ENCODE measurements at places on chromosomes 2 and 18.

GRCh38 chr18:31042084-31042405 is 497 bp downstream of the DSC3 start:
- no peak for DNase-seq

DNA sequence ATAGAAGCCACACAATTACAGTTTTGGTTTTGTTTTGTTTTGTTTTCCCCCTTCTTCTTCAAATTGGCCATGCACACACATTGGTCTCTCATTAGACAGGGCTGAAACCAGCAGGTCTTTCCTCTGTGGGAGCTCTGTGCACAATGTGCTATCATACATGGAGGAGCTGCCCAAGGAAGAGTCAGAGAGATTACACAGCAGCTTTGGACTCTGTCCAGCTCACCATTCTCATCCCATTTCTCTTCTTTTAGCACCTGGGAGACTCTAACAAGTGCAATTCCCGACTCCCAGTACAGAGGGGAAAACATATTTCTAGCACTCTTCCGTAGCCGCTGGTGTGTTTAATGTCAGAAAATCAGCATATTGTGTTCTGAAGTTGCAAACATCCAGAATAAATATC is 29.4 kb downstream of the POU3F3 start:
- DNase-seq, result no peak

GRCh38 chr2:99636144-99637034 is 146.6 kb upstream of the REV1 start:
- no peak for DNase-seq

GRCh38 chr2:118133916-118134315 is 45.6 kb downstream of the INSIG2 start:
- no peak for DNase-seq

- DNase-seq, result no peak
Observed at GRCh38 chr18:70288851-70289328, at the start of gene SOCS6. SOCS6 (plus strand) TSS chr18:70289045; CDS start chr18:70324669, 35,624 bp downstream.

GRCh38 chr2:144477957-144478311 is 42.0 kb downstream of the ZEB2 start:
- DNase-seq, result no peak

DNA sequence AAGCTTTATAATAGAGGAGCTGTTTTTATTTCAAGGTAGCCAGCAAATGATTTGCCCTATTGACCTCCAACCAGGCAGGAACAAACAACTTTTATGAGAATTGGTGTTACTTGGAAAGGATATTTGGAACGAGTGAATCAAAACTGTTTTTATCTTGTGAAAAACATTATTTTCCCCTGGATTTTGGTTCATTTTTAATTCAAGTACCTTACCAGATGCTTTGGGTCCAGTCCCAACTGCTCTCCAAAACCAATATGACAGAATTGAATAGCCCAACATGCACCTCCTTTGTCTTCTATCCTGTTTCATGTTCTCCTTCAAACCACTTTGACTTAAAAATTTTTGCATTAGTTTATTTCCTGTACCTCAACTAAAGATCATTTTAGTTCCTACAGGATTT is 178.6 kb upstream of the RBMS1 start:
- no peak for DNase-seq

- no peak for DNase-seq
Observed at GRCh38 chr2:71620116-71620515, 166.8 kb downstream of the DYSF start.

GRCh38 chr2:133231264-133231663 is 337.0 kb downstream of the NCKAP5 start:
- DNase-seq, result no peak

- DNase-seq, result no peak
Observed at GRCh38 chr2:210606001-210606400, 49.6 kb downstream of the CPS1 start.

GRCh38 chr2:14831458-14831857 is 198.9 kb downstream of the LRATD1 start:
- no peak for DNase-seq

DNA sequence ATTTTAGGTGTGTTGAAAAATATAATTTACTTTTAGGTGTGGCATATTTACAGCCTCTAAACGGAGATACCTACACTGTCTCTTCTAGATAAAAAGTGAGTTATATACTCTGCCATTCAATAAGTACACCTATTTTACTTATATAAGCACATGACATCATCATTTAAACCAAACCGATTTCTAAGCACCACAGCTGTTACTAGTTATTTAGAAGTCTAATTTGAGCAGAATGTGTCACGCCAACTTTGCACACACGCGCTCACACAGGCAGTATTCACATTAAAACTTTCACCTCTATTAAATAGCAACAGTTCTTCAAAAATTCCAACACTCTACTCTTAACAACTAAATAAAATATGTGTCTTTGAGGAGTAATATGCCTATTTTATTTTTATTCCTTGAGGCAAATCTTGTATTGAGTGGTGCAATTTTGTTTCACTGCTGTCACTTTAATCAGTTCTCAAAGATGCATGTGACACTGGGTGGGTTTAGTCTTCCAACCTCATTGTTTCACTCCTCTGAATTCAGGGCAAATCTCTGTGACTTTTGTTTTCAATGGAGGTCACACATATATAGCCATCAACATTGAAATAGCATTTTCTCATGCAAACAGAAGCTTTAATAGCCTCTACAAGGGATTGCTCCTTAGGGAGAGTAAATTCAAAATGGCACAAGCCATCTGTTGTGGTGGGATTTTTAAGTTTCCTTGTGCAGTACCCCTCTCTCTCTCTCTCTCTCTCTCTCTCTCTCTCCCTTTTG is 721.0 kb downstream of the PLCL1 start:
- no peak for DNase-seq

GRCh38 chr18:36737316-36737715 is 91.5 kb downstream of the TPGS2 start:
- DNase-seq, result no peak

DNA sequence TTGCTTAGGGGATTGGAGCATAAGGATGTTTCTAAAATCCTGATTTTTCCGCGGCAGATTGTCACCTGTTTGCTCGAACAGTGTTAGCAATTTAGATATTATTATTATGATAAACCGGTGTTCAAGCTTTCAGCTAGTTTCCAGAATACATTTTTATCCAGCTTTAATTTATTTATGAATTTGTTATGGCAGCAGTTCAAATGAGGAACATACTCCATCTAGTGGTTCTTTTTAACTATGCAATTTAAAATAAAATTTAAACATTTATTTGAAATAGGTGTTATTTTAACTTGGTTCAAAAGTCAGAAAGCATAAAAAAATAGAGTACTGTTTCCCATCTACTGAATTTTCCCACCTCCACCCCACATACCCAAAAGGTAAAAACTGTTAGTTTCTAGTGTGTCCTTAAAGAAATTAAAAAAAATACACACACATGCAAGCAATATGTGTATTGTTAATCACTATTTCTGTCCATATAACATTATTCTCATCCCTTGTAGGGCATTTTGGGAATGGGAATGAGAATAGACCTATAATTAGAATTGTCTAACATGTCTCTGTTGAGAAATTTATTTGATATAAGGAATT is 23.2 kb downstream of the ACOXL start:
- no peak for DNase-seq

DNA sequence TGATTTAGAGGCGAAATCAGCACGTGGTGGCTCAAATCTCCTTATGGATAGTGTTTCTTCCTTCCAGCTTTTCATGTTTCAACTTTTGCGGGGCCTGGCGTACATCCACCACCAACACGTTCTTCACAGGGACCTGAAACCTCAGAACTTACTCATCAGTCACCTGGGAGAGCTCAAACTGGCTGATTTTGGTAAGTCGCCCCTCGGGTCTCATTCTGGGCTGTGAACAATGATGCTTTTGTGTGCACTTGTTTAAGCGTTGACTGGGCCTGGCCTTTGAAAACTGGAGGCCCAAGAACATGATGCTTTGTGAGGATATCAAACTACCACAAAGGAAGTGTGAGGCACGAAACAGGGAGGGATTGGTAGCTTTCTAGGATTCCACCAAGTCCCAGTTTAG is 27.4 kb downstream of the CDK15 start:
- no peak for DNase-seq

- DNase-seq, result no peak
Observed at GRCh38 chr18:65754121-65754520, 3.3 kb downstream of the CDH7 start.

DNA sequence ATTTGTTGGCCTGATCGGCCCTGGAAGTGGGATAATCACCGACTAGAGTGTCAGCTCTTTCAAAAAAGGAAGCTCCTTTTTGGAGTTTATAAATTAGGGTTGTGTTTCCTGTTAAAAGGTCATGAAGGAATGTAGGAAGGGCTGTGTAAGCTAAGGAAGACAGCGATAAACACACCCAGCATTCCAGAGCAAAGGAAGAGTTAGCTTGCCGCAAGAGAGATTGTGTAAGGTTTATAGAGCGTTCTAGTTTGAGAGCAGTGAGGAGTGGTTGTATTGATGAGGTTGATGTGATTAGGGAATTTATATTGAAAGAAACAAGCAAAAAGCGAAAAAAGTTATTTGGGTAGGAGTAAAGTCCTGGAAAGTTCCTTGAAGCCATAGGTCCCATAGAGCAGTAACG is 3.5 kb upstream of the ILKAP start:
- no peak for DNase-seq

DNA sequence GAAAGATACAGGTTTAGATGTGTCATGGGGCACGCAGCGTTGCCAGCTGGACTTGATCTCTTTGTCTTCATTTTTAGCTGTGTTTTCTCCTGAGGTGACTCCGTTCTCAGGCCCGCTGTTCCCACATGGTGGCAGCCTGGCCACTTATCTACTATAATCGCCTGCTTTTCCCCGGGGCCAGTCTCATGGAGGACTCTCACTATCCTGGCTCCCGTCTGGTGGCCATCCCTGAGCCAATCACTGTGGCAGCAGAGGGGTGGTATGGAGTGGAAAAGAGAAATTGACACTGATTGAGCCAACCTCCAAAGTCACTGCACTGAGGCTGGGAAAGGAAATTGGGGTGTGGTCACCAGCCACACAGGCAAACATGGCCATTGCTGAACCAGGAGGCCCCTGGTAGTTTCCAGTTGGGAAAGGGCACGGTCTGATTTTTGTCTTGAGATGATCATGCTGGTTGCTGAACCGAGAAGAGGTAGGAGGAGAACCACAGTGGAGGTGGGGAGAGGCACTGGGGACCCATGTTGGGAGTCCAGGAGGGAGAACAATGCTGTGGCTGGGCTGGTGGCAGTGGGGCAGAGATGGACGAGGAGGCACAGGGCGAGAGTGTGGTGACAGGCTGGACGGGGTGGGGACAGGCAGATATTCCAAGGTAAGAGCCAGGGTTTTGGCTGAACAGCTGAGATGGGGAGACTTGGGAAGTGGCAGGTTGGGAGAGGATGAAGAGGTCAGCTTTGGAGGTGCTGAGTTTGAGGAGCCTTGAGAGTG is 45.6 kb downstream of the KCNIP3 start:
- no peak for DNase-seq

DNA sequence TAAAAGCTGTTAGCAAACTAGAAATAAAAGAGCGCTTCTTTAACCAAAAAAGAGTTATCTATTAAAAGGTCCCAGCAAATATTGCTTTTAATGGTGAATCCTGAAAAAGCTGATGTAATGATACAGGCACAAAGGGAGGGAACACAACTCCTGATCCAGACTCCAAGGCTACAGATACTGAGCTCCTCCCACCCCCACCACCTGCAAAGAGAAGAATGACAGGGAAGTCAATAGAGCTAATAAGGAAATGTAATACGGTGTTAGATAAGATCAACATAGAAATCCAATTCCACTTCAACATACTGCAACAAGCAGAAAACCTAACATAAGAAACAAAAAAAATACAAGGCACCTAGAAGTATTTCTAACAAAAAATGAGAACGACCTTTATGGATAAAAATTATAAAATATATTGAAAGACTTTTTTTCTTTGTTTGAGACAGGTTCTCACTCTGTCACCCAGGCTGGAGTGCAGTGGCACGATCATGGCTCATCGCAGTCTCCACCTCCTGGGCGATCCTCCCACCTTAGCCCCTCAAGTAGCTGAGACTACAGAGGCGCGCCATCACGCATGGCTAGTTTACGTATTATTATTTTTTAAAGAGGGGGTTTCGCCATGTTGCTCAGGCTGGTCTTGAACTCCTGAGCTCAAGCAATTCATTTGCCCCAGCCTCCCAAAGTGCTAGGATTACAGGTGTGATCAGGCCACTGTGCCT is 192.2 kb downstream of the HDAC4 start:
- DNase-seq, result no peak

DNA sequence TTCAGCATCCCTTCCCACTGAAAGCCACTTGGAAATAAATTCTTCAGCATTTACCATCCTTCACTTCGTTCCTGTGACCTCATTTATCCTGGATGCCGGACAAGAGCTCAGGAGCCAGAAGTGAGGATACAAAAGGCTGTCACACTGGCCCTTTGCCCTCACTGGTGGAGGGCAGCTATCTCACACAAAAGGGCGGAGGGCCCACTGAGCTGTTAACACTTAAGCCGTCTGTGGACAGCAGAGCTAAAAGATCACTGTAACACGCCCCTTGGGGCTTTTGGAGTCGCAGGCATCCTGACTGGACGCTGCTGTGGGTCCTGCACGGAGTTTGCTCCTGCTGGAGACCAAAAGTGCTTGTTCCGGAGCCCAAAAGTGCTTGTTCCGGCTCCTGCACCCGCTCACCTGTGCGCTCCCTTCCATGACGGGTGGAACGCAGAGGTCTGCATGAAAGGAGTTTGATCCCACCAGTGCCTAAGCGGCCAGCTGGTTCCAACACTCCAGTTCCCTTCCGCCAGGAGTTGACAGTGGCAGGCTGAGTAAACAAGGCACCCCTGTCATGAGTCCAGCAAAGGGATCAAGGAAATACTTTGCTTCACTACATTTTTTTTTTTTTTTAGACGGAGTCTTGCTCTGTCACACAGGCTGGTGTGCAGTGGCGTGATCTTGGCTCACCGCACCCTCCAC is 572.0 kb upstream of the LINC00305 start:
- DNase-seq, result no peak

DNA sequence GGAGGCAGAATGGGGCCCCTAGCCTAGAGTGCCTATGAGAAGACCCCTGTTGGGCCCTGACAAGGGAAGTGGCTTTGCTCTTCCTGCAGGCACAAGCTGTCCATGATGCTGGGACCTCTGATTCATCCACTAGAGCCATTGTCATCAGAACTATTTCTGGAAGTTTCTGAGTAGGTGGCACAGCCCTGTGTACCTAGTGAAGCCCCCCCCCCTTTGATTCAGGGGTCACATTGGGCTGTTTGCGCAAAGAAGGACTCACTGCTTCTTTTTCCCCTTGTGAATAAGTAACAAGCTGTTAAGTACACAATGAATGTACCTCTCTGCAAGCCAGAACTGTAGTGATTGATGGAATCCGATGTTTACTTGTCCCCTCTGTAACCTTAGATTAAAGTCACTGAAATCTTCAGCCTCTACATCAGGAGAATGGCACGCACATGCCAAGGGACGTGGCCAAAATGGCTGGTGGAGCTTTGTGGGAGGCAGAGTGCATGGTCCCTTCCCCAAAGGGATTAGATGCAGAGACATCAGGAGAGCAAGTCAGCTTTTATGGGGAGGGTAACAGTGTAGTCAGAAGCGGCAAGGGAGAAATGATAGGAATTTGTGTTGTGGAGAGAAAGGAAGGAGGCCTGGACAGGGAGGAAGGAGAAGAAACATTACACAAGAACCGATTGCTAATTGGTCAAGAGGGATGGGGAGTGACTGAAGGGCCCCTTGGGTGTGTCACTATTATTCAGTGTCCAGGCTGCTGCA is 267.6 kb upstream of the RAB12 start:
- no peak for DNase-seq
